ENCODE measurements at places on chromosomes 11 and 22.

- DNase-seq = no peak
Measured at GRCh38 chr11:12417691-12418611, 40.6 kb downstream of the PARVA start.

DNA sequence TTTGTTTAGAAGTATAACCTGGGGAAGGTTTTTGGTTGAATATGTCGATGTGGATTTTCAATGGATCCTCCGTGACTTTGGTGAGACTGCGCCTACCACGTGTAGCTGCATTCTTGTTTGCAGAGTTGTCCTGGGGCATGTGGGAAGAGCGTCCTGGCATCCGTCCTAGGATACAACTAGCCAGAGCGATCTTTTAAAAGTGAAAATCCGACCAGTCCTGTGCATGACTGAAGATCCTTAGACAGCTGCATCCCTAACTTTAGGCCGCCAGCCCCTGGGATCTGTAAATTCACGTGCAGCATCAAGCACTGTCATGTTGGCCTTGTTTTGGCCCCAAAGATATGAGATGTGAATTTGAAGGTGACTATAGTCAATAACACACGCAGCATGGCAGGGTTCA lies 22.4 kb upstream of the THY1 start:
- DNase-seq = no peak

DNA sequence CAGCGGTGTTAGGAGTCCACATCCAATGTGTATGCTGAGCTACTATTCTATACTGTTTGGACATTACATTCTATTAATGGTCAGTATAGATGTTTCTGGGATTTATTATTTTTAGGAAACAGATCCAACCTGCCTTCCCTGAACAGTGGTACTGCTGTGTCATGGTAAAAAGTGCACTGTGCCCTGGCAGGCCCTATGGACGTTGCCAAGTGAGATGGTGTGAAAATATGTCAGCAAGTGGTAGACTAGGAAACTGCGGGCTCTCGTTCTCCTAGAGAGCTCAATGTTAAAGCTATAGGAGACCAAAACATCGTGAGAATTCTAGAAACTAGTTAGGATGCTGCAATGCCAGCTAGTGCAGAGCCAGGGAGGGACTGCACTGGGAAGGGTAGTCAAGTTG lies 26.0 kb upstream of the CYP2D6 start:
- DNase-seq = no peak

- DNase-seq = no peak
Measured at GRCh38 chr11:104198576-104198975, 34.6 kb upstream of the PDGFD start.

DNA sequence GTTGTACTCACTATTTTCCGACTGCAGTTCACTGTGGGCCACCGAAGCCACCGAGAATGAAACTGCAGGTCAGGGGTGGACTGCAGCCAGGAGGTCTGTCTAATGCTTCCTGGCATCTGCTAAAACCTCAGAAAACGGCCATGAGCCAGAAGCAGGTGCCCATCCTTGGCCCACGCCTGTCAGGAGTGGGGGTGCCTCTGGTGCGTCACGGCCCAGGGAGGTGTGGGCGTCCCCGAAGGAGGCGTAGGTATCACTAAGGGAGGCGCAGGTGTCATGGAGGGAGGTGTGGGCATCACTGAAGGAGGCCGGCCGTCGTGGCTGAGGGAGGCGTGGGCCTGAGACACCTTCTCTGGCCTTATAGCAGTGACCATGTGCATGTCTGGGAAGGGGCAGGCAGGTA lies 456.2 kb downstream of the TBC1D22A start:
- DNase-seq = peak; percentile 3

DNA sequence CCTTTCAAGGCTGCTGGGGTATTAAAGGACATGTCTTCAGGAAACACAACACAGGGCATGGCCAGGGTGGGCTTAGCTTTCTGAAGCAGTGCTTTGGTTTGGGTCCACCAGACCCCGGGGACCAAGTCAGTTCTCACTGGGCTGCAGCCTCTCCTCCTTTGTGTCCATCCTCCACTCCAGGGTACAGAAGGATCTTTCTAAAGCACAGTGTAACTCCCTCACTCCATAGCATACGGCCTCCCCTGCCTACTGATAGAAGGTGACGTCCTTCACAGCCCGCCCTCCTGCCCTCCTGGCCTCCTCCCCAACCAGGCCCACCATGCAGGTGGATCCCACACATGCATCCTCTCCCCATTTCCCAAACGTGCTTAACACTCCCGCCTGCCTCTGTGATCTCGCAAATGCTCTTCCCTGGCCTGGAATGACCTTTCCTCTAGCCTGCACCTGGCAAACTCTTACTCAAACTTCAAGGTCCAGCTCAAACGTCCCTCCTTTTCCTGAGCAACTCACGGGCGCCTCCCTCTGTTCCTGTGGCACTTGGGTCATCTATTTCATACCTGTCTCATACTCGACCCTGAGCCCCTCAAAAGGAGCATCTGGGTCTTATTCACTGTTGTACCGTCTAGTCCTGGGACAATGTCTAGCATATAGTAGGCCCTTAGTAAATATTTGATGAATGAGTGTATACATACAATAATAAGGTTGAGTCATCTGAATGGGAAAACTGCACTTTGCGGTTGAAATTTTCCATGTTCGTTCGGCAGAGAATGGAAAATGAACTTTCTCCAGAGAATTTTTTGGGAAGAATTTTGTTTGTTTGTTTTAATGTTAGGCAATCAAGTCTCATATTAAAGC lies 187.7 kb downstream of the EFCAB6 start:
- no peak for DNase-seq

- no peak for DNase-seq
Measured at GRCh38 chr11:100555931-100556330, 131.2 kb upstream of the ARHGAP42 start.

- DNase-seq = no peak
Measured at GRCh38 chr11:76228071-76228874, 22.0 kb upstream of the WNT11 start.

- no peak for DNase-seq
Measured at GRCh38 chr22:28736301-28737155, 5.1 kb downstream of the CHEK2 start.

- DNase-seq = peak; percentile 93
Measured at GRCh38 chr11:118659314-118659952, 20.0 kb downstream of the TREH start.
